NCI-H2227 treated with DMSO at 0.1 percent for 48 hours (cell line): ENCODE measurements at places on chromosomes 3 and 15.

DNA sequence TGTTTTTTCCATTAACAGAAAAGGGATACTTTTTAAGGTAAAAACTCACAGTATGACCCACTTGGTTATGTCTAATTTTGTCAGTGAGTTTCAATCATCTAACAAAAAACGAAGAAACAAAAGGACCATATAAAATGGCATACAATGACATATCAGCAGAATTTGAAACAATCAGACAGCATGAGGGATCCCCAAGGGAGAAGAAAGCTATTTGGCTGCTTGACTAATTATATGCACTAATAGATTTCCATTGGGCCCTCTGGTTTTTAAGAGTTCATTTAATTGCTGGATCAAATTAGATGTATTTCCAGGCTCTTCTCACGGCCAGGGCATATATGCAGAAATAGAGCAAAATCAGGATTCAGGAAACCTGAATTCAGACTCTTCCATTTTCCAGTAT lies 376.4 kb upstream of the GBE1 start:
- DNase-seq, result no peak

GRCh38 chr15:64792282-64792681 lies 16.9 kb upstream of the RBPMS2 start:
- no peak for DNase-seq

GRCh38 chr3:112519424-112520001 lies 20.2 kb upstream of the BTLA start:
- peak; percentile 2 for DNase-seq

- DNase-seq, result no peak
These were observed 2.4 kb downstream of the KLF15 start for GRCh38 chr3:126354776-126355175.

DNA sequence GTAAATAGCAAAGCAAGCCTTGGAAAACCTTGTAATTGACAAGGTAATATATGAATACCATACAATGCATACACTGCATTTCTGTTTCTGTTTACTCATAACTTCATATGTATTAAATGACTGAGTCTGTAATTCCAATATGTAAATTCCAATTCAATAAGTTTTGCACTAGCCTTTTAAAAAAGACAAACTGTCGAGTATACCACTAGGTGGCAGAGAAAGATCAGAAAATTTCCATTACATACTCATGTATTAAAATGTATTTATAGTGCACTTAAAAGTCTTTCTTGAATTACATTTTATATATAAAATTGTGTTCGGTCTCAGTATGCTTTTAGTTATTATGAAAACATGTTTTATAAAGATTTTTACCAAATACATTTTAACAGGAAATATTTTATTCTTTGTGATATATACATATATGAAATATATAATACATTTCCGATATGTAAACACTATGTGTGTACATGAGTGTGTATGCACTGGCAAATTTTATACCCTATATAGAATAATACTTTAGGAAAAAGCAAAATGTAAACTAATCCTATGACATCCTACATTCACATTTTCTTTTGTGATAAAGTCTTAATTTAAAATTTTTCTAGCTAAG lies 216.8 kb downstream of the VGLL3 start:
- peak; percentile 18 for DNase-seq

DNA sequence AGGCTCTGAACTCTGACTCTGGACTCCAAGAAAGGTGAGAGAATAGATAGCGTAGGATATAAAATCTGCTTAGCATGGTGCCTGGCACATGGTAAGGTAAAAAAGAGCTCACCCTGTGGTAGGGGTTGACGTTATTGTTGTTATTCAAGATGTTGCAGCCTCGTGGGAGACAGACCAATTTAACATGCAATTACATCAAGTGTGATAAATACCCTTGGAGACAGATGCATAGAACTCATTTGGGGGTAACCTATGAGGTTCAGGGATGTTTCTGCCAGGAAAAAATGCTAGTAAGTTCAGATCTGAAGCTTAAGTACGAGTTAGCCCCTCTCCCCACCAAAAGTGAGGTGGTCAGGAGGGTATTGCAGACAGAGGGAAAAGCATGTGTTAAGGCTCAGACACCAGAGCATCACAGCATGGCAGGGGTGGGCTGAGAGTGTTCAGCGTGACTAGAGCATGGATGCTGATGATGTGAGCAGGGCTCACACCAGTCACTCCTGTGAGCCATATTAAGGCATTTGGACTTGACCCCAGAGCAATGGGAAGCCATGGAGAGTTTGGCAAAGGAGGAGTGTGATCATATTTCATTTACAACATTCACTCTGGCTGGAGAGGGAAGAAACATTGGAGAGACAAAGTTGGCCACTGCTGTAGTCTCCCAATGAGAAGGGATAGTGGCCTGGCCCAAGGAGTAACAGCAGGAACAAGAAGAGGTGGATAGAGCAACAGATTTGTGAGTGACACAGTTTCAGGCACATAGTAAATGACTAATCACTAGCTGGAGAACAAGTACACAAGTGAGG lies 181.0 kb downstream of the UACA start:
- DNase-seq, result no peak

DNA sequence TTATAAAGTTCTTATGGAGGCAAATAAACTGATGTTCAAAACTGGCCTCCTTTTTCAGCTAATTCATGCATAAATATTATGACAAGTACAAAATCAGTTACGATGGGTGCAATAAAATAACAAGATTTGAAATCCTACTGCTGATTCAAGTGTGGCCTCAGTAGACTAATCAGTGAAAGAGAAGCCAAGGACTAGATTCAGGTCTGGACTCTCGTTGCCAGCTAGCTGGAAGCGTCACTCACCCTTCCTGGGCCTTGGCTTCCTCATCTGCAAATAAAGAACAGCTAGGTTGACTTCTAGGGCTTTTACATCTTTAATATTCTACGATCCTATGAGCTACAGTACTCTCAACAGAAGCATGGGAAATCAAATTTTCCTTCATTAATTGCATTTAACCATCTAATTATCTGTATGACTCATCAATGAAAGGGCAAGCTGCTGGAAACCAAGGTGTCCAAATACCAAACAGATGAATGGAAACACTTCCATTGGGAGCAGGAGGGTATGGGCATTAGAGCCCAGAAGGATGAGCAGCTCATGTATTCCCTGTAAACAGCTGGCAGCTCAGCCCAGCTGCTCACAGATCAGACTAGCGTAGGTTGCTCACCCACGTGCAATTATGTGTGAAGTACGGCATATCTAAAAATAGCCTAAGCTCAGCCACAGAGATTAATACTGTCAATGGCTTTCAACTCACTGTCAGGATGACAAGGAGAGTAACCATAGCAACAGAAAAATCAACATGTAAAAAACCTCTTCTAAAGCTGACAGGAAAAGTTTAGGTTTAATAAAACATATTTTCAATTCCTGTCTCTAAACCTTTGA lies 294.8 kb downstream of the PLCL2 start:
- DNase-seq, result peak; percentile 11

DNA sequence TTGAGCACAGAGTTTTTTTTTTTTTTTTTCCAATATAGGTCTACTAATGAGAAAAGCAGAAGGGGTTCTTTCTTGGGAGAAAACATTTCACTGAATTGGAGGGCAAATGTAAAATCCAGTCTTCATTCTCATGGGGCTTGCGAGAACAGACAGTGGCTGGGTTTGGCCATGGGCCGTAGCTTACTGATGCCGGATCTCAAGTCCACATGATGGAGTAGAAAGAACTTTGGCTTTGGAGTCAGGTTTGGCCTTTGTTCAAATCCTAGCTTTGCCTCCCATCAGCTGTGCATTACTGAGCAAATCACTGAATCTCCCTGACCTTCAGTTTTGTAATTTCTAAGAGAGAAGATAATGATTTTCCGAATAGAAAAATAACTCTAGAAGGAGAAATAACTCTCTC lies 59.7 kb downstream of the LMCD1 start:
- DNase-seq, result no peak
